ENCODE measurements at places on chromosomes 6 and 20. TPM values are rescaled to one million over a fixed set of nuclear protein-coding genes. Genes with fewer than 3 reads are reported as not detected.

Gene FNDC11
- total RNA-seq, result 2.4 TPM

Gene GSTA5
- not detected for total RNA-seq

Gene CCND3
- total RNA-seq, result 9.2 TPM

Gene STMND1
- total RNA-seq, result not detected

Gene KIF25
- 0.81 TPM for total RNA-seq

Gene HLA-DRB5
- total RNA-seq, result 1.9 TPM

Gene E2F1
- 33.7 TPM for total RNA-seq

Gene COL9A1
- total RNA-seq, result 5.6 TPM

Gene PTCHD4
- total RNA-seq, result 0.11 TPM

Gene ZNF831
- total RNA-seq, result not detected

Gene CLIC5
- total RNA-seq, result 0.11 TPM

Gene RSPO4
- total RNA-seq, result 4.6 TPM

Gene CSTF1
- 47.9 TPM for total RNA-seq

Gene PFDN4
- 77.5 TPM for total RNA-seq

Gene BPI
- not detected for total RNA-seq

Gene NTSR1
- not detected for total RNA-seq

Gene TAF11
- 32.9 TPM for total RNA-seq

Gene PI3
- total RNA-seq, result not detected

Gene NKAIN2
- total RNA-seq, result 0.38 TPM

Gene SAMD10
- 6.0 TPM for total RNA-seq

Gene PPP1R3D
- total RNA-seq, result 5.4 TPM

Gene ZBTB12
- 24.8 TPM for total RNA-seq

Gene CCN5
- total RNA-seq, result not detected

Gene PNLDC1
- total RNA-seq, result not detected

Gene POU5F1
- 106 TPM for total RNA-seq

Gene TBC1D7
- 28.8 TPM for total RNA-seq

Gene GPSM3
- total RNA-seq, result 22.4 TPM

Gene SERPINB6
- total RNA-seq, result 147 TPM

Gene SULF2
- total RNA-seq, result 146 TPM

Gene FAM8A1
- 10.9 TPM for total RNA-seq

Gene JAG1
- total RNA-seq, result 20.8 TPM

Gene SLC52A3
- 3.7 TPM for total RNA-seq

Gene FAXC
- 19.5 TPM for total RNA-seq
